ENCODE measurements at places on chromosomes 2 and 18. TPM values are rescaled to one million over a fixed set of nuclear protein-coding genes. Genes with fewer than 3 reads are reported as not detected.

GRCh38 chr2:74679615-74680014, 25.6 kb downstream of the SEMA4F start:
- H3K27me3 ChIP-seq: no peaks in the 10 kb centered on the region
- H3K27ac ChIP-seq: no peak overlapping the region
- H3K4me3 ChIP-seq: no peak overlapping the region
- no peaks in the 10 kb centered on the region for H3K36me3 ChIP-seq
- no peaks in the 10 kb centered on the region for H3K4me1 ChIP-seq

DNA sequence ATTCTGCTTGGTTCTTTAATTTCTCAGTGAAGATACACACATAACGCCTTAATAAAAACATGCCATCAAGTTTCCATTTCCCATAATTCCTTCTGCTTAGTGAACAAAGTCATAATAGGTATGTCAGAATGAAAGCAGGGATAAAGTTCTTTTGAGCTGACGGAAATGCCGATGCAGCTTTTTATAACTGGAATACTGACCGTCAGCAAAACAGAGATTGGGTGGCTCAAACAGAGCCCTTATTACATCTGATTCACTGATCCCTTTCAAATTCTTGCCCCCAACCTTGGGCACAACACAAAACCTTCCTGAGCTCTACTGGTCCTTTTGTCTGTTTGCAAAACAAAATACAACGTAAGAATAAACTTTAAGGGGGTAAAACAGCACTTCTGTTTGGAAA, 140.4 kb downstream of the CDH2 start:
- H3K4me1 ChIP-seq: peaks cover 37% of the 10 kb centered on the region
- no peaks in the 10 kb centered on the region for H3K36me3 ChIP-seq
- H3K4me3 ChIP-seq: no peak overlapping the region
- H3K27ac ChIP-seq: 0 out of 2 replicates have a peak overlapping the region, but pooled peaks have one; percentile 20
- no peak for DNase-seq

GRCh38 chr18:38796762-38797161, 1231.2 kb upstream of the CELF4 start:
- DNase-seq: no peak
- H3K27ac ChIP-seq: no peak overlapping the region
- no peaks in the 10 kb centered on the region for H3K4me1 ChIP-seq
- no peak overlapping the region for H3K4me3 ChIP-seq
- H3K27me3 ChIP-seq: no peaks in the 10 kb centered on the region

DNA sequence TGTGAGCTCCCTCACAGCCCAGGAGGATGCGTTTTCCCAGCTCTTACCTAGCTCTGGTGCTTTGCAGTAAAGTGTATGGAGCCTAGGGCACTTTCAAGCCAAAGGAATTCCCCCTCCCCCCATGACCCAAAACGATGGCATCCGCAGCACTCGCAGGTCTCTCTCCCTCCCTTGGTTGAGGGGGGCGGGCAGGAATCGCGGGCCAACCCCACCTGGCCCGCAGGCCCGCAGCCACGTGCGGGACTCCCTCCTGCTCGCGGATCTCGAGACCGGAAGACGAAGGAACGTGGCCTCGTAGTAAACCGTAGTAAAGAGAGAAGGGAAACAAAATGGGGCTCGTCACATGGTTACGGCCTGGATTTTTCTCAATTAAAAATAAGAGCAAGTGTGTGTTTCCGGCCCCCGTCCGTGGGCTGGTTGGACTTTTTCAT, 8.5 kb downstream of the IRS1 start:
- H3K36me3 ChIP-seq: peaks cover 2% of the 10 kb centered on the region
- peak; percentile 91 for DNase-seq
- no peaks in the 10 kb centered on the region for H3K27me3 ChIP-seq
- H3K27ac ChIP-seq: peak overlapping the region; percentile 93
- peak overlapping the region; percentile 54 for H3K4me3 ChIP-seq

DNA sequence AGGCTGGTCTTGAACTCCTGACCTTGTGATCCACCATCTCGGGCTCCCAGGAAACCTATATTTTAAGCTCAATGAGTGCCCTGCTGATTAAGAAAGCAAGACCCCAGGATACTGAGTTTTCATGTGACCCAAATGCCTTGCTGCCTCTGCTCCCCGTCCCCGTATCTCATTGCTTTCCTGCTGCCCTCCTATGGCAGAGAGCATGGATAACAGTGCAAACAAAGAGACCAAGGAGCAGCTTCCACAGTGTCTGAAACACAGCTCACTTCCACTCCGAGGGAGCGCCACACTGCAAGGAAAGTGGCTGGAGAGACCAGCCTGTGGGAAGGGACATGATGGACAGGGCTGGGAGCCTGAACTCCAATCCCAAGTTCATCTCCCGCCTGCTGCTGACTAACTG, 246.8 kb downstream of the TMEM182 start:
- no peaks in the 10 kb centered on the region for H3K36me3 ChIP-seq
- no peak overlapping the region for H3K4me3 ChIP-seq
- no peaks in the 10 kb centered on the region for H3K4me1 ChIP-seq
- no peaks in the 10 kb centered on the region for H3K27me3 ChIP-seq
- DNase-seq: peak; percentile 49

DNA sequence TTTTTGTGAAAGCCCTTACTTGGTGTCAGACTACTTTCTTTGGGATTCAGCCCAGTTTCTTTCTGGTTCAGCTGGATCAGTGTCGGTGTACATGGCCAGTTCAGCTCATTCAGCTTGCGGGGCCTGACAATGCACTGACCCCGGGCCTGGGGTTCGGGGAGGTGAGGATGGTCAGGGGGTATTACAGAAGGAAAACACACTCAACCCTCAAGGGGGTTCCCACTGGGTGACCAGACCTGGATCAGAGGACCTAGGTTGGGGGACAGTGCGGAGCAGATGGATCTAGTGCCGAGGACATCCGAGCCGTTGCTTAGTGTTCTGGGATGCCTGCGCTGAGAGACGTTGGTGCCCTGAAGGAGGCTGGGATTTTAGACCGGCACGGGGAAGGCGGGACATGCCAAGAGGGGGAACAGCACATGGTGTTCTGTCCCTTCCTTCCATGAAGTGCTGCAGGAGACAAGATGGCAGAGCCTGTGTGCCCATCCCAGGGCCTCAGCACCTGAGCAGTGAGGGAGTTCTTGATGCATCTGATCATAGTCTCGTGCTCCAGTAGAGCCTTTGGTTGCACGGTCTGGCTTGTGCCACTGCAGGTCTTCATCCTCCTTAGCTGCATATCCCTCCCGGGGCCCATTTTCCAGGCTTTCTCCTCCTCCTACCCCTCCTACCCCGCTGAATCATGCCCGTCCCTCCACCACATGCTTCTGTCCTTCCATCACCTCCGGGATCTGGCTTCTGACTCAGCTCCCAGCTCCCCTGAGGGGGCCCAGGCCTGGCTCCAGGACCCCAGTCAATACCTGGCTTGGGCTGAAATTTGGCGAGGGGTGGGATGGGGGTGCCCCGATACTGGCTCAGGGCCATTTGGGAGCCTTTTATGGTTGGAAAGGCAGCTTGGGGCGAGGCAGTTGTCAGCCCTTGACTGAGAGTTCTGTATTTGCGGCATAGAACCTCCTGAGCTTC, 18.0 kb downstream of the SPEG start:
- no peak overlapping the region for H3K27ac ChIP-seq
- H3K27me3 ChIP-seq: peaks cover 12% of the 10 kb centered on the region
- H3K36me3 ChIP-seq: no peaks in the 10 kb centered on the region

GRCh38 chr2:113777371-113777770, 20.9 kb upstream of the SLC35F5 start:
- H3K27me3 ChIP-seq: no peaks in the 10 kb centered on the region
- H3K4me3 ChIP-seq: no peak overlapping the region
- no peak for DNase-seq
- no peaks in the 10 kb centered on the region for H3K4me1 ChIP-seq

GRCh38 chr2:191571163-191571769, 106.7 kb upstream of the NABP1 start:
- peak; percentile 67 for DNase-seq
- no peak overlapping the region for H3K27ac ChIP-seq
- H3K4me1 ChIP-seq: peaks cover 4% of the 10 kb centered on the region

GRCh38 chr2:237857791-237858190, 1.6 kb upstream of the RAMP1 start:
- H3K4me3 ChIP-seq: no peak overlapping the region
- peaks cover 33% of the 10 kb centered on the region for H3K27me3 ChIP-seq
- 0 out of 2 replicates have a peak, but pooled peaks cover 4% of the 10 kb centered on the region for H3K4me1 ChIP-seq
- DNase-seq: no peak
- no peaks in the 10 kb centered on the region for H3K36me3 ChIP-seq

DNA sequence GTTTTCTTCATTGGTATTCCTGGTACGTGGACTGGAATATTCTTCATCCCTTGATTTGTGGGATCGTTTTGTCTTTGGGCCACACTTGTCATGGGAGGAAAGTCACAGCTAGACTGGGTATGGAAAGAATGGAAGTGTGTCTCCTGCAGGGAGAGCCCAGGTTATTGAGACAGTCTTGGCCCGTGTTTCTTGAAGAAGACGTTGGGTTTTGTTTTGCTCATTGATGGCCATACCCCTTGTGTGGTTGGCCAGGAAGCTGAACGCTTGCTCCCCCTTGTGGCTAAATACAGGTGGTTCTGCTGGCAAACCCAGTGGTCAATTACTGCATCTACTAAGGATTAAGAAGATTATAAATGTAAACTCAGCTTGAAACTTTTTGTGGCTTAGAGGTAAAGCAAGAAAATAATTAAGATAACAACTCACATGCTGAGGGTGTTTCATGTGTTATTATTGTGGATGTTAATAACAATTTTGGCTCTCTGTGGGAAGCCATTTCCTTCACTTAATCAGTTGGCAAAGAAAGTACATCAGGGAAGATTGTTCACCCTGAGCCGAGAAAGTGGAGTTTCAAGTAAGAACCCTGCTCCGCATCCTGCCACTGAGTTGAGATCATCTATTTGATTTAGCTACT, 91.8 kb downstream of the NEDD4L start:
- H3K27me3 ChIP-seq: no peaks in the 10 kb centered on the region
- no peaks in the 10 kb centered on the region for H3K36me3 ChIP-seq
- peak; percentile 85 for DNase-seq

Gene EGR4
- total RNA-seq: not detected

- H3K27me3 ChIP-seq: no peaks in the 10 kb centered on the region
- H3K36me3 ChIP-seq: no peaks in the 10 kb centered on the region
- H3K4me3 ChIP-seq: no peak overlapping the region
- no peak for DNase-seq
- H3K4me1 ChIP-seq: peaks cover 21% of the 10 kb centered on the region
Measured at GRCh38 chr2:187612857-187613256, 58.6 kb upstream of the TFPI start.

DNA sequence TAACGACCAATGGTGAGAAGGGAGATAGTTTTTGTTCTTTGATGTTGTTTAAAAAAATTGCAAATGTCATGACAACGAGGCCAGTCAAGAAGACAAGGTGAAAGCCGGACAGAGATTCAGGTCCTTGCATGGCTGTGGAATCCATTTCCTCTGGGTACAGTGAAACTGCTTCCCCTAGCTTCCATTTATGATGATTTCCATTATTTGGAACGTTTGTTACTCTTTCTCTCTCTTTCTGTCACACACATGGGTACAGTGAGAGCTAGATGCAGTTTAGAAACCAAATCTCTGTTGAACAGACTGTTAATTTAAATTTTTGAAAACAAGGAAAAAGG, 57.4 kb upstream of the MSH2 start:
- peak overlapping the region; percentile 50 for H3K4me3 ChIP-seq
- H3K4me1 ChIP-seq: peaks cover 27% of the 10 kb centered on the region
- peak overlapping the region; percentile 100 for H3K27ac ChIP-seq
- no peaks in the 10 kb centered on the region for H3K27me3 ChIP-seq
- no peaks in the 10 kb centered on the region for H3K36me3 ChIP-seq
- no peak for DNase-seq

DNA sequence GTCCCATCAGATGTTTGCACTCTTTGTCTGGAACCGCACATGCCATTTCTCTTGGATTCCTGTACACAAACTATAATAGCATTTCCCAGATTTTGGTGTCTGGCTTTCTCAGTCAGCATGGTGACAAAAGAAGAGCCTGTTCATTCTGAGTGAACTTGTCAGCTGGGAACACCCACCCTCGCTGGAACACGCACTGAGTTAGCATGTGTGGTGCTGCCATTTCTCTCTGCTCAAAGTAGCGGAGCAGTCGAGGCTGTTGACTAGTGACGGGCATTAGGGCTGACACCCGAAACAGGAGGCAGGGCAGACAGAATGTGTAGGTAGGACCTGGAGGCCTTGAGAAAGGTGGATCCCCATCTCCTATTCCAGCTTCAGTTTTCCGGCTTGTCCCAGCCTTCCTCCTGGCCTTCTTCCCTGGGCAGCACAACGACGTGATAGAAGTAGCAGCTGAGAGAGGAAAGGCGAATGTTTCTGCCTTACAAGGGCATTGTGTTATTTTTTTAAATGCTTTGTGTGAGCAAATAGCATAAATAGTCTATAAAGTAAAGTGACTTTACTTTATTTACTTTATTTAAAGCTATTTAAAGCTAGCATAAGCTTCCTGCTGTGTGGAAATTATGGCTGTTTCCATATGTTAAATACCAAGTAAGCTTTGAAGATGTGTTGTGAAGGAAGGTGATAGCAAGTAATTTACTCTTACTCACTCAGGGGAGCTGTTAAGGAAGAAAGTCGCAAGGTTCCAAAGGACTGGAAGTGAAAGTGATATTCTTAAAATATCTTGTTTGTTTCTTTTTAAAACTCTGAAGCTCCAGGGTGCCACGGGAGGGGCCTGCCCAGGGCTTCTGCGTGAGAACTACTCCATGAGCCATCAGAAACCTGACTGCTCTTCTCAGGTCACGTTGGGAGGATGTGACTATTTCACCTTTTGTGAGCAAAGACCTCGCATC, 272.6 kb downstream of the NEDD4L start:
- H3K36me3 ChIP-seq: no peaks in the 10 kb centered on the region
- no peak overlapping the region for H3K4me3 ChIP-seq

Gene MAL
- total RNA-seq: 2.6 TPM

Gene ANKRD30B
- not detected for total RNA-seq

Gene LHCGR
- total RNA-seq: 0.45 TPM

GRCh38 chr18:23945416-23946079, 69.0 kb upstream of the TTC39C start:
- H3K36me3 ChIP-seq: no peaks in the 10 kb centered on the region
- peaks cover 22% of the 10 kb centered on the region for H3K4me1 ChIP-seq
- H3K4me3 ChIP-seq: no peak overlapping the region
- no peak overlapping the region for H3K27ac ChIP-seq
- DNase-seq: no peak

Gene IL1F10
- total RNA-seq: not detected

- H3K27ac ChIP-seq: no peak overlapping the region
- no peak overlapping the region for H3K4me3 ChIP-seq
- peaks cover 19% of the 10 kb centered on the region for H3K4me1 ChIP-seq
- H3K27me3 ChIP-seq: no peaks in the 10 kb centered on the region
- DNase-seq: no peak
Measured at GRCh38 chr2:105887256-105887655, 142.5 kb downstream of the NCK2 start.

DNA sequence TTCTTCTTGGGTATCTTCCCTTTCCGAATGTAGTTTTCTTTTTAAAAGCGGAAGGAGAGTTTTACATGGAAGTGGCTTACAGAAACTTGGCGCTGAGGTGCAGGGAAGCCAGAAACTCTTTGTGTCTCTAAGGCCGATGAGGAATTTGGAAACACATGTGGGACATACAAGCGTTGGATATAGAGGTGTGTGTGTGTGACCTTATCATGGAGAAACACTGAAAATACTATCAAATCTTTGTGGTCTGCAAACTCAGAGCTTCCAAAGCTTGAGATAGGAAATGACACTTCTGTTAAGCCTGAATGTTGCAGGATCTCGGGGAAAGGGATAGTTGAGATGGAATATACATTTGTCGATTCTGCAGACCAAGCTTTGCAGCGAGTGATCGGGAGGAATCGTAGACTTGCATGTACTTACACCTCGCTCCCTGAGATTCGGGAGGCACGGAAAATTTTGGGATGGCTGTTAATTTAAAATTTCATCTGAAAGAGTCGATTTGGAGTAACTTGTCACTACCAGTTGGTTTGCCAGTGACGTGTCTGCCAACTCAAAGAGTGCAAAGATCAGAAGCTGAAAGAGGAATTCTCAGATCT, 1.0 kb downstream of the NAB1 start:
- peaks cover 31% of the 10 kb centered on the region for H3K27me3 ChIP-seq
- H3K4me1 ChIP-seq: peaks cover 11% of the 10 kb centered on the region
- DNase-seq: peak; percentile 21
- H3K4me3 ChIP-seq: peak overlapping the region; percentile 88

Gene C2orf42
- total RNA-seq: 12.7 TPM

Gene SERPINB13
- total RNA-seq: not detected
